Central memory CD4-positive, alpha-beta T cell (primary cell): ENCODE measurements at places on chromosomes 16 and 17.
A peak's percentile ranks its signal among the peaks of the same experiment; 100 is the strongest.

DNA sequence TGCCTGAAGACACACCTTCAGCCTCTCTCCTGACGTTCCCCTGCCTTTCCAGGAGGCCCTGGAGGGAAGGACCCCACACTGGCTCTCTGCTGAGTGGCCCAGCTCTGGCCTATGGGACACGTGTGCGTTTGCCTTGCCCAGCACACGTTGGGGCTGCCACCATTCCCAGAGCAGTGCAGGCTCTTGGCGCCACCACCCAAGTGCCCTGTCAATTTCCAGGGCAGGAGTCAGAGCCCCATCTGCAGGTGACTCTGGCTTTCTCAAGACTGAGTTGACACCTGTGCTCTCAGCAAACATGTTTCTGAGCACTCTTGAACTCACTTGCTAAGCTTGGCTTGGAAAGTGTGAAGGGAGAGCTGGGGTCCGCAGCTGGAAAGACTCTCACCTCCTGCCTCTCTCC lies 4.7 kb upstream of the IRF8 start:
- no peak for DNase-seq

GRCh38 chr17:13154398-13154797 lies 136.6 kb upstream of the ELAC2 start:
- DNase-seq = no peak

DNA sequence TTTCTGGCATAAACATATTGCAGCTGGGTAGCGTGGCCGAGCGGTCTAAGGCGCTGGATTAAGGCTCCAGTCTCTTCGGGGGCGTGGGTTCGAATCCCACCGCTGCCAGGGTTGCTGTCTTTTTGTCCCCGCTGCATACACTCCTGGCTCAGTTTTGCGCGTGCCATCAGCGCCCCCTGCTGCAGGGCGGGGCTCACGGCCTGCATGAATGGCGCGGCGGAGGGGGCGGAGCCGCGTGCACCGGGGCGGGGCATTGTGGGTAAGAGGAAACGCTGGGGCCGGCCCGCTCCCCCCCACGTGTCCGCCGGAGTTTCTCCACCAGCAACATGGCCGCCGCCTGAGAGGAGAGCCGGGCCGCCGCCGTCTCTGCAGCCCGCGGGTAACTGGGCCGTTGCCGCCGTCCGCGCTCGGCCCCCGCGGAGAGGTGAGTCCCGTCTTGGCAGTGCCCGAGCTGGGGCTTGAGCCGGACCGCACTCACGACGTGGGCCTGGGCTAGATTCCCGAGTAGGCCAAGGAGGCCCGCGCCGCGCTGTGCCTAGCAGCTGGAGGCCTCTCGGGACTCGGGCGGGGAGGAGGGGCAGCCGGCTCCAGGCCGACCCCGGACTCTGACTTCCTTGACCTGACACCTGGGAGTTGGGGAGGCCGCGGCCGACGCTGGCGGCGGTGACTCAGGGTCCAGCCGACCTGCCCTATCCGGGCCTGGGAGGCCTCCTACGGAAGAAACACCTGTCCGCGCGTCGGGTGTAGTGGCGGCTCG lies at the start of gene POLR3E:
POLR3E (plus strand) TSS at position 296 of the 757 bp plus-strand sequence. CDS start 5,560 bp downstream, outside the sequence.
- peak; percentile 100 for DNase-seq

GRCh38 chr17:48002916-48003416 lies 32.1 kb downstream of the CDK5RAP3 start:
- no peak for DNase-seq

- DNase-seq = no peak
These were observed 45.4 kb downstream of the BRCA1 start for GRCh38 chr17:43079641-43080302.

GRCh38 chr17:20026960-20027359 lies 17.8 kb downstream of the SPECC1 start:
- DNase-seq = no peak

- DNase-seq = no peak
These were observed 1.6 kb downstream of the ITGAE start for GRCh38 chr17:3799181-3799945.

DNA sequence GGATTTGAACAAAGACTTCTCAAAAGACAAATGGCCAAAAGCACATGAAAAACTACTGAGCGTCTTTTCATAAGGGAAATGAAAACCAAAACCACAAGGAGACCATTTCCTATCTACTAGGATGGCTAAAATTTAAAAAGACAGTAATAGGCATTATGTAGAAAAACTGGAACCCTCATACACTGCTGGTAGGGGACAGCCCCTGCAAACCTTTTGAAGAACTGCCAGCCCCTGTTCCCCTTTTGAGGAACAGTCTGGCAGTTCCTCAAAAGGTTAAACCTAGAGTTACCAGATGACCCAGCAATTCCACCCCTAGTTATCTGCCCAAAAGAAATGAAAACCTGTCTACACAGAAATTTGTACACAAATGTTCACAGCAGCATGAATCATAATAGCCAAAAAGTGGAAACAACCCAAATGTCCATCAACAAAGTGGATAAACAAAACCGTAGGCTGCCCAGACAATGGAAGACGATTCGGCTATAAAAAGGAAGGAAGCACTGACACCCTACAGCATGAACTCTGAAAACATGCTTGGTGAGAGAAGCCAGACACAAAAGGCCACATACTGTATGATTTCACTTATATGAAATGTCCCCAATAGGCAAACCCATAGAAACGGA lies 22.9 kb downstream of the CDIP1 start:
- DNase-seq = no peak

DNA sequence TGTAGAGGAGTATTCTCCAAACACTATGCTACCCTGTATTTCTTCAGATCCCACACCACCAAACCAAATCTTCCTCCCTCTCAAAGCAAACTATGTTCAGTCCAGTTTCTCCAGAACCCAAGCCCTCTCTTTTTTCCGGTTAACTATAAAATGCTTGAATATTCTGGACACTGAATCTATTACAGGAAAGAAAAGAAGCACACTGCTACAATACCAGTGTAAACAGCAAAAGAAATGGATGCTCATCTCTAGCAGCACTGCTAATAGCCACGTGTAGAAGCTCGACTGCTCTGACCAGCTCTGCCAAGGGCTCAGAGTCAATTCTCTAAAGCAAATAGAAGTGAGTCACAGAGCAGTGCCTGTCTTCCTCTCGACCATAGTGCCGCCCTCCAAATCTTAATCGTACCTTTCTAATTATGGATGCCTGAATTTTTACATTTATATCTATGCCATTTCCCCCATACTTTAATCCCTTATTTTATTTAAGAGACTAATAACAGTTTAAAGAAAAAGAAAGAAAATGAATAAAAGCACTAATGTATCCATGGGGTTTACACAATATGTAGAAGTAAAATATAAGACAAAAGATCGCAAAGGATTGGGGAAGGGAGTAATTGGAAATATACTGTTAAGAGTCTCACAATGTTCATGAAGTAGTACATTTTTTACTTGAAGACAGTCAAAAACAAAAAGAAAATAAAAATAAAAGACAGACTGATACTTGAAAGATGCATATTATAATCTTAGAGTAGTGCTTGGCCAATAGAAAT lies 154.5 kb downstream of the PARN start:
- no peak for DNase-seq

GRCh38 chr16:75045424-75045823 lies 46.6 kb downstream of the ZNRF1 start:
- no peak for DNase-seq

- DNase-seq = no peak
These were observed 11.8 kb upstream of the PHF12 start for GRCh38 chr17:28963055-28963611.

DNA sequence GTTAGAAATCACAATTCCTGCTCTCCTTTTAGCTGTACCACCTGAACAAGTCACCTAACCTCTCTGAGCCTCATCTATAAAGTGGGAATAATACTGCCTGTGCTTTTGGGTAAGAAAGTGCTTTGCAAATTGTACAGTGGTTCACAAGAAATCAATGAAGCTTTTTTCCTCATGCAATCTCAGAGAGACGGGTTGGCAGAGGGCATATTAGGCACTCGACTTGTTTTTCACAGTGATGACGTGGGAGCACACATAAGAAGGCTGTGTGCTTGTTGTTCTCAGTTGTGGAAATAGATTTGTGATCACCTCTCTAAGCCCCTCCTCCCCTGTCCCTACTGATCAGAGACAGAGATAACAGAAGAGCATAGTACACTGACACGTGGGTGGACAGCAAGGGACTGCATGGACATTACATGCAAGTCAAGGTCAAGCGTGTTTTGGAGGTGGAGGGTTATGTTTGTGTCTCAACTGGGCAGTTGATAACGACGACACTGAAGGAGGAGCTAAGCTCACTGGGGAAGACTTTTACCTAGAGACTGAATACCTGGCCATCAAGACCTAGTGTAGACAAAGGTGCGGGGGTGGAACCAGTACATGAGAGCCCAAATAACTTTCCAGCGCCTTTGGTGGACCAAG lies 1.7 kb upstream of the GPT2 start:
- no peak for DNase-seq

GRCh38 chr16:10368969-10369551 lies 16.8 kb upstream of the ATF7IP2 start:
- no peak for DNase-seq

DNA sequence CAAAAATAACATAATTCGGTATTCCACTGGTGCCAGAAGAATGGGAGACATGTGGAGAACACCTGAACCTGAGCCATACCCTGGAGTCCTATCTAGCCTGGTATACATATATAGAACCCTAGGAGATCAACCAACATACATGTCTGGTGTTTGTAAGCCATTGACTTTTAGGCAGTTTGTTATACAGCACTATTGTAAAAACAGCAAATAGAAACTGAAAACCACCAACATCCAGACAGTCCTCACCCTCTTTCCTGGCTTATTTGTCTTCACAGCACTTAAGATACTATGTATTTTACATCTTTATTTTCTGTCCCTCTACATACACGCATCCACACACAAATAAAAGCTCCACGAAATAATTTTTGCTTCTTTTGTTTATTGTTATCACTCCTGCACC lies 404.2 kb upstream of the PMFBP1 start:
- DNase-seq = no peak

GRCh38 chr17:9334536-9335446 lies 240.8 kb downstream of the STX8 start:
- DNase-seq = no peak

GRCh38 chr16:84710686-84711085 lies 10.9 kb downstream of the USP10 start:
- no peak for DNase-seq

- no peak for DNase-seq
These were observed 54.4 kb upstream of the CPHXL start for GRCh38 chr16:75780669-75781068.

- DNase-seq = no peak
These were observed 135.2 kb downstream of the SHISA9 start for GRCh38 chr16:13036600-13036999.

- DNase-seq = no peak
These were observed 29.0 kb downstream of the SPAG9 start for GRCh38 chr17:51091635-51092034.

DNA sequence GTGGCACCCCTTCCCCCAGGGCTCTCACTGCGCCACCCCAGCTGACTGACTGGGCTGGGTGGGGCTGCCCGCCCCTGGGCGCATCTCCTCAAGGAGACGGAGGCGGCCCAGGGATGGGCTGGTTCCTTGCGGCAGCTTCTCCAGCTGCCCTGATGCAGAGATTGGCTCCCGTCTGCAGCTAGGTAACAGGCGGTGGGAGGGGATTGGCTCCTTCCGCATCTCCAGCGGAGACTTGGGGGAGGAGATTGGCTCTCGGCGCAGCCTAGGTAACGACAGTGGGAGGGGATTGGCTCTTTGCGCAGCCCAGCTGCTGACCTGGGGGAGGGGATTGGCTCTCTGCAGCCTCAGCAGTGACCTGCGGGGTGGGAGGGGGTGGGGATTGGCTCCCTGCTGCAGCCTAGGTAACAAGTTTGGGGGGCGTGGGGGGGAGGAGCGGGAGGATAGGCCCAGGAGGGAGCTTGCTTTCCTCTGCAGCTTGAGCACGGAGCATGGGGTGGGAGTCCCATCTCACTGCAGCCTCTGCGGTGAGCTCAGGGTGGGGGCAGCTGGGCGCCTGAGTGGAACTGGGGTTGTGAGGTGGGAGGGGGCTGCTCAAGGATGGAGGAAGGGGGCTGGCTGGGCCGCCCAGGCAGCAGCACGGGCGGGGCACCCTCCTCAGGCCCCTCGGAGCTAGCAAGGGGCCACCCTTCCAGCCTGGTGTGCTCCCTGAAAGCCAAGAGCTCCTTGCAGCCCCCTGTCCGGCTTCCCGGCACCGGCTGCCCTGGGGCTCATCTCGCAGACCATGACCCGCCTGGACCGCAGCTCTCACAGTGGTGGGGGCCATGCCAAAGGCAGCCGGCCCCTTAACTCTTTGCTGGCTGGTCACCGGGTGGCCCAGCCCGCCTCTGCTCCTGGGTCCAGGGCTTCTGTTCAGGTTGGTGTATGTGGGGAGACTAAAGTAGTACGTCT lies 6.4 kb downstream of the NFE2L1 start:
- DNase-seq = no peak

GRCh38 chr17:44177640-44178039 lies 7.1 kb downstream of the ASB16 start:
- DNase-seq = no peak

DNA sequence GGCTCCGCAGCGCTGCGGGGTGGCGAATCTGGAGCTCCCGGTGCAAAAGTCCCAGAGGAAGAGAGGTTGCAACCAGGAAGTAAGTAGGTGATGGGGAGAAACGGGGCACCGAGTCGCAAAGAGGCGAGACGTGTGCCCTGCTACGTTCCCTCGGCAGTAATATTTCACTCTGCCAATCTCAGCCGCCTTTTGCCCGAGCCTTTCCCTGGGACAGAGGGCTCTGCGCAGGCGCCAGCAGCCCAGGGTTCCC lies at the start of gene NR1D1:
NR1D1 (minus strand) TSS at position 171 of the 250 bp plus-strand sequence. CDS start 495 bp downstream, outside the sequence.
- DNase-seq = no peak

DNA sequence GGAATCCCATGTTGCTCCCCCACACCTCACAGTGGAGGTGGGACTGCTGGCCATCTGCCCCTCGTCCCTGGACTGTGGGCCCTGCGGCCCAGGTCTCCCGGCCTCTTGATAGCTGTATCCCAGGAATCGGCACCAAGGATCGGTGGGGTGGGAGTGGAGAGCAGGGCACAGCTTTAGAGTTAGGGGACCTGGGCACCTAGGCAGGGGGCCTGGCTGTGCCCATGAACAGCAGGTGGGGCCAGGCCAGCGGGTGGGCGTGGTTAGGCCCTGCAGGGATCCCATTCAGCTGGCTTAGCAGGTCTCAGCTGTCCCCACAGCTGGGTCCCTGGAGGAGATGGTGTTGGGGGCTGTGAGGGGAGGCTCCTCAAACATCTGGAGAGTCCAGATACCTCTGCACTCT lies 49.2 kb downstream of the SREBF1 start:
- DNase-seq = no peak

GRCh38 chr17:1217089-1217385 lies 37.3 kb upstream of the ABR start:
- no peak for DNase-seq

GRCh38 chr16:68612996-68613395 lies 32.1 kb upstream of the CDH3 start:
- DNase-seq = no peak

GRCh38 chr16:7408700-7409365 lies 76.2 kb downstream of the RBFOX1 start:
- no peak for DNase-seq

- no peak for DNase-seq
These were observed 87.4 kb downstream of the KCNJ2 start for GRCh38 chr17:70256751-70257150.

- no peak for DNase-seq
These were observed 110.2 kb downstream of the COPRS start for GRCh38 chr17:31748881-31749280.
